Esophagus squamous epithelium (tissue), 5 donors: ENCODE measurements at places on chromosomes 6 and 20. TPM values are rescaled to one million over a fixed set of nuclear protein-coding genes. Genes with fewer than 3 reads are reported as not detected.

The BMP6 gene
- 0.57 TPM for total RNA-seq

The STMN3 gene
- total RNA-seq: 7.0 TPM

The COL9A1 gene
- total RNA-seq: not detected

The RIN2 gene
- total RNA-seq: 58.9 TPM

GRCh38 chr6:8082954-8083858 lies 19.0 kb upstream of the BLOC1S5 start:
- DNase-seq: no peak

GRCh38 chr6:80363501-80364122 lies 257.1 kb downstream of the BCKDHB start:
- no peak for DNase-seq

GRCh38 chr6:51450248-51450957 lies 631.7 kb downstream of the TFAP2B start:
- DNase-seq: no peak

DNA sequence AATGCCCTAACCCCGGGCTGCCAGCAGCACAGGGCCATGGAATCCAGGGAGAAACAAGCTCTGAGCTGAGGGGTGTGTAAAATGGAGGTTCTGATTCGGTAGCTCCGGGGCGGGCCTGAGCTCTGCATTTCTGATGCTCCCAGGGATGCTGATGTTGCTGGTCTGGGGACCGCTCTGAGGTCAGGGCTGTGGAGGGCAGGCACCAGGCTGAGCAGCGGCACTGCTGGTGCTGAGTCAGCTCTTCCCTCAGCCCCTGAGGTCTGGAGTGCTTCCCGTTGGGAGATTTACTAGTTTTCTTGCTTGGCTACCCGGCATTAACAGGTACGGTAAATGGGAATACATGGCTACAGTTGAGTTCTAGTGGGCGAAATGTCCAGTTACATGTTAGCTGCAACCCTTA lies 18.6 kb upstream of the CST3 start:
- DNase-seq: no peak

DNA sequence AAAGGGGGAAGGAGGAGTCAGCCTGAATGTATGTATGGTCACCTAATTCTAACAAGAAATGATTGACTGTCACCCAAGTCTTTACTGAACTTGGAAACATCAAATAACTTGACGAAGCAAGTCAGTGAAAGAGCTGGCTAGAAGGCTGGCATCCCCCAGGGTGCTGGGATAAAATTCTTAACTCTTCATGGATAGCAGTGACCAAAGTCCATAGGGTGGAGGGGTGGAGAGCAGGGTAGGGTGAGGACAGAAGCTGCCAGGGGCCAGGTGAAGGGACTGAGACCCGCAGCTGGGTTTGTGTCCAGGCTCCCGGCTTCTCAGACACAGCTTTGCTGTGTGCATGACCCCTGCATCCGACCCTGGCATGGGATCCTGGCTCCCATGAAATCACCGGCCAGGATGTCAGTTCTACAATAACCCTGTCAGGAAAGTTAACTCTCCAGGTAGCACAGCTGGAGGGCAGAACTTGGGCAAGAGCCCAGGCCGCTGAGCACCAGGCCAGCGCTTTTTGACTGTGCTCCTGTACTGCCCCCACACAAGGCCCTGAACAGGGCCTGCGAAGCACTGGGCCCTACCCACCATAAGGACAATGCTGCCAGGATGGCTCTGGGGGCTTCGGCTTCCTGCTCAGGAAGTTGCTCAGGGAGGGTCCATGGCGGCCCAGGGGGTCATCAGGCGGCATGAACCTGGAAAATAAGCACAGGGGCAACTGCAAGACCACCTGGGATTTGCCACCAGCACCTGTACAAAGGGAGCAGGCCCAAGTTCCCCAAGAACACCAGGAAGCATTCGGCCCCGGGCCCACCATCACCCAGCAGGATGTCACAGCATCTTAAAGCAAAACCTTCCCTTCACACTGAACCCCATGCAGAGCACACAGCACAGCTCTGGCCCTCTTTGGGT lies 32.5 kb downstream of the ZC3H12D start:
- DNase-seq: no peak

DNA sequence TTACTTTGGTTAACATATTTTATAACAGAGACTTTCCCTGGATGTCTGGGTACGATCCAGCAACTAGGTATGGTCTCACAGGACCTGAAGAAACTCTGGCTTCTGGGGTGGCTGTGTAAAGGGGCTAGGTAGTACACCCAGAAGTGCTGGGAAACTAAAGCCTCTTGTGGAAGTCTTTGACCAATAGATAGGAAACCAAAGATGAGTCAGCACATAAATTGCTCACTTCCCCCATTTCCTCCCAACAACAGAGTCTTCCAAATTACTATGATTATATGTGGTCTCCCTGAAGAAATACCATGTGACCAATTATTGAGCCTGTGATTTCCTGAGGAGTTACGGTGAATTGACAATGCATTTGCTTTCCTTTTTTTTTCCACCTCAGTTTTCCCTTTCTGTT lies 26.8 kb upstream of the TBX18 start:
- no peak for DNase-seq

DNA sequence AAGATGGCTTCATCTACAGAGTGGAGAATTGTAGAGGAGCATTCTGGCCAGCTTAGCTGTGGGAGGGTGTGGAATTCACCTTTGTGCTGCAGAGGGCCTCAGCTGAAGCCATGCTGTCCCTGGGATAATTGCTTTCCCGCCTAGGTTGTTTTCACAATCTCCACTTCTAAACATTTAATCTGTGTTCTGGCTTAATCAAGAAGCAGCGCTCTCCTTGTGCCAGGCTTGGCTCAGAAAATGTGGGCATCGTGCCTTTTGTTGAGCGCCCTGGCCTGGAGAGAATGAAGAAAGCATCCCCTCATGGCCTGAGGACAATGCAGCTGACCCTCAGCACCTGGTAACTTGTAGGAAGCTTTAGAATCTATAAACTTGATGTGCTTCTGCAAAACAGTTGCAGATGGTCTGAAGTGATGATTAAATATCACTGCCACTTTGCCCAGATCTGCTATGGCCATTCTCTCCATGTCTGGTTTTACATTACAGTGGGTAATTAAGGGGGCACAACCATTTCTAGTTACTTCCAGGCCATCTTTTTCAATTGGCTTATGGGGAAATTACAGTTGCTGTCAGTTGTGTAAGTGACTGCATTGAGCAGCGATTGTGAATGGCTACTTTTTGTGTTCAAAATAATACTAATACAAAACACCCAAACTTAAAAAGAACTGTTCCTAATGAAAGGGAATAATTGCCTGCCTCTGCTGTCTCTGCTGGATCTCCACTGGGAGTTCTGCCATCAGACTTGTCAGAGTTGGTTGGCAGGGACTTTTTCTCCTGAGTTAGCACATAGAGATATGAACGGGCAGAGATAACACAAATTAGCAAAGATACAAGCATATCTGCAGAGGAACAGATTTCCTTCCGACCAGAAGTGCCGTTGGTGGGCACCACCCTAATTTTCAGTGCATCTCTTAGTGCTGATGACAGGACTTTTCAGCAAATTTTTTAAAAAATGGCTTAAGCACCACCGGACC lies 18.4 kb downstream of the CTNNBL1 start:
- no peak for DNase-seq

DNA sequence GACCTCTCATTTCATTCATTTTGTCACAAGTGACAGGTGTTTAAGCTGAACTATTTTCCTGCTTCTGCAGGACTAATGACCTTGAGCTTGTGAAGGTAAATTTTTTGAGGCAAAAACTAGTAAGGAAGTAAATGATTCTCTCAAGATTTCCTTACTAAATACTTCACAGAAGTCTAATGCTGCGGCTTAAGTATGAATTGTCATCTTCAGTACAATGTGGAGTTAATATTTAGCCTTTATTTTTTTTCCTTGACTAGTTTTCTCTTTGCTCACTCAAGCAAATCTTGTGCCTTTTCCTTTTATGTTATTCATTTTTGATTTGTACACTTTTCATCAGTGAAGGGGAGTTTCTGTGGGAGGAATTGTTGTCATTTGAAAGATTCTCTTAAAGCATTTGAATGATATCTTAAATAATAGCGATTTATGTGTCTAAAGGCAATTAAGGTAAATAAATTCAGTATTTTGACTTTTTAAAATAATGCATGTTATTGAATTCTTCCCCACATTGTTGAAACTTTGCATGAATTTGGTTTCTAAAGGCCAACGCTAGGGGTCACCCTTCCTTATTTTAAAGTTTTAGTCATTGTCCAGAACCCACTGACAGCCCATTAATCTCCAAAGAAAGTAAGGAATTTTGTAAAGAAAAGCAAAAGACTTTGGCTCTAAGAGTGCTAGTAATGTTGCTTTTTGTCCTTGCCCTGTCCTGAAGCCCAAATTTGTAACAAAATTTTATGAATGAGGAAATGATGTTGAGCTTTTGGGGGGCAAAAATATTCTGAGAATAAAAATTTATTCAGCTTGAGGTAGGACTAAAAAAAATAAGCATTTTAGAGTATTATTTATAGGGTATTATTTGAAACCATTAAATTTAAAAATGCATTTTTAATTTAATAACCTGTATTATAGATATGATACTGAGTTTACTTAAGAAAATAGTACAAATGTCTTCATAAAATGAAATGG lies 157.4 kb upstream of the LAMA2 start:
- no peak for DNase-seq

- no peak for DNase-seq
Measured at GRCh38 chr6:130575557-130575956, 209.7 kb downstream of the TMEM200A start.

GRCh38 chr6:32192608-32193039 lies at the start of gene GPSM3:
Gene GPSM3 (minus strand): TSS chr6:32192643. CDS start chr6:32192513, 130 bp downstream.
- no peak for DNase-seq

DNA sequence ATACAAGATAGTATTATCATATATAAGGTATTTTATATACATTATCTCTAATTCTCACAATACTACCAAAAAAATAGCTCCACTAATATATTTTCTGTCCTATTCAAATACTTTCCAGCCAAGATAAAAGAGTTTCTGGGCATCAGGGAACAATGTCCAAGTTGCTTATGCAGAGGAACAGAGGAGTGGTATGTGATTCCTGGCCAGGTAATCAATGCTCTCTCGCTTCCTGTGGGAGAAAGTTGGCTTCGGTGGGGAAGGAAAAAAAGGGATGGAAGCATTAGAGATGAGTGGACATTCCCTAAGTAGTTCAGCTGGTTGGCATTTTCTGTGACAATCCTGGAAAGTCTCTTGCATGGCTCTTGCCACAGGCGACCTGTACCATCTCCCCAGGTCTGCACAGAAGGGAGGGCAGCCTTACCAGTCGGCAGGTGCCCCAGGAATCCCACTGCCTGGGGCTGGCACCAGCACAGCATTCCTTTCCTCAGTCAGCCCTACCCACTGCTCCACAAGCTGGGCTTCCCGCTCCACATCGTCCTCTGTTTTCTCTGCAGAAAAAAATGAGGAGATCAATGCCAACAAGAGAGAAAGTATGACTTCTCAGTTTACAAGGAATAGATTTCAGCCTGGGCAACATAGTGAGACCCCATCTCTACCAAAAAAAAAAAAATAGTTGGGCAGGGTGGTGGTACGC lies 78.5 kb upstream of the NUP153 start:
- no peak for DNase-seq

DNA sequence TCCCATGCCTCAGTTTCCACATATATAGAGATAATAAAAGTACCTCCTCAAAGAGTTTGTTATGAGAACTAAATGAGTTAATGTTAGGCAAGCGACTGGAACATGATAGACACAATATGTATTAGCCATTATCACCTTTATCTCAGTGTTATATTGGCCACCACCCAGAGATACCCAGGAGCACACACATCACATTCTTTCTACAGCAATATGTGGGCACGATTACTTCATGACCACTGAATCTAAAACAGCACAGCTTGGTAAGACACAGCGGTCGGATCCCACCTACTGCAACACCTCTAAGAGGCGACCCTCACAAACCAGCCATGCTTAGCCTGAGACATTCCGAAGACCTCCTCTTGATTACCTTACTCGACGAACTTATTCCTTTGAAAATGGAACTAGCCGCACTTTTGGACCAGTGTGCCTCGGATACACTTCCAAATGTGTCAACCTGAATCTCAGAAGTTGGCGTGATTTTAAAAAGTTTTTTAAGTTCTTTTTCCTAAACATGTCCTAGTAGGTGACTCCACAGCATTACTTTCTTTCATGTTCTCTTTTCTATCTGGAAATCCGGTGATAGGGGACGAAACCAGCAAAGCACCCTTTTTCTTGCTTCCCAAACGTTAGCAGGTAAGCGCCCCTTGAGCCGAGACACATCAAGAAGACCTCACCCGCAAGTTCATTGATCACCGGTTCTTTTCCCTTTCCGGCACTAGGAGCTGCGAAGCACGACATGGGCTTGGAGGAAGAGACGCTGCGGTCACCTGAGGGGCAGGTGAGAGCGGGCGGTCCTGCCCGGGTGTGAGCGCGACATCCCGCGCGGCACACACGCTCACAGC lies 923 bp downstream of the GMDS start:
- DNase-seq: no peak

GRCh38 chr20:60690771-60691170 lies 561.3 kb upstream of the CDH4 start:
- DNase-seq: no peak

GRCh38 chr20:50445354-50446151 lies 64.6 kb upstream of the PTPN1 start:
- no peak for DNase-seq

DNA sequence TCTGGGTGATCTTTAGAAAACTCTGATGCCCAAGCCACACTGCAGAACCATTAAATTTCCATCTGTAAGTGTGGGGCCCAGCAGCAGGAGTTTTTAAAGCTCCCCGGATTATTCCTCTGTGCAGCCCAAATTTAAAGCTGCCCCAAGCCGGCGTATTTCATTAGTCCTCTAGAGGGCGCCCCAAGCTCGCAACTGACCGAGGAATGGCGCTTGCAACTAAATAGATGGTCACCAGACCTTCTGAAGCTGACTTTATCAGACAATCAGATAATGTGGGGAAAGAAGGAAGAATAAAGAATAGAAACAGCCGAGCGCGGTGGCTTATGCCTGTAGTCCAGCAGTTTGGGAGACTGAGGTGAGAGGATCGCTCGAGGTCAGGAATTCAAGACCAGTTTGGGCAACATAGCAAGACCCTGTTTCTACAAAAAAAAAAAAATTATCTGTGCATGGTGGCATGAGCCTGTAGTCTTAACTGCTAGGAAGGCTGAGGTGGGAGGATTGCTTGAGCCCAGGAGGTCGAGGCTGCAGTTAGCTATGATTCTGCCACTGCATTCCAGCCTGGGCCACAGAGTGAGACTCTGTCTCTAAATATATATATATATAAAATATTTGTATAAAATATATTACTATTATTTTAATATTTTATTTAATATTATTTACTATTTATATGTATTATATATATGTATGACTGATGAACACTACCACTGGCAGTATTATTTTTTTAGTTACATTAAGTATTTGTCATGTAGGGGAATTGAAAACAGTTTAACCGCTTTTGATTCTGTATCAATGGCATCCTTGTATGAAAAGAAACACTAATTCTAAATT lies 56.0 kb downstream of the OTOR start:
- no peak for DNase-seq
